Erythroblast (primary cell): ENCODE measurements at places on chromosomes 3 and 15.
A peak's percentile ranks its signal among the peaks of the same experiment; 100 is the strongest.

DNA sequence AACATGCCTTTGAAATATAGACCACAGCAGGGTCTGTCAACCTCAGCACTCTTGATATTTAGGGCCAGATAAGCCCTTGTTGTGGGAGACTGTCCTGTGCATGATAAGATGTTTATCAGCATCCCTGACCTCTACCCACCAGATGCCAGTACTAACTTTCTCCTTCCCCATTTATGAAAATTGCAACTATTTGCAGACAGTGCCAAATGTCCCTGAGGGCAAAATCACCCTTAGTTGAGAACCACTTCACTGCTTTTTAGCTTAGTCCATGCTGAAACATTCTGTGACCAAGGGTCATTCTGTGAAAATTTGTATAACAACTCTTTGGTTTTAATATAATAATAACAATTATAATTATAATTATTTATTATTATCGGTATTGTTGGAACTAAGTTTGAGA is 1032.4 kb downstream of the MCTP2 start:
- no peak for DNase-seq

DNA sequence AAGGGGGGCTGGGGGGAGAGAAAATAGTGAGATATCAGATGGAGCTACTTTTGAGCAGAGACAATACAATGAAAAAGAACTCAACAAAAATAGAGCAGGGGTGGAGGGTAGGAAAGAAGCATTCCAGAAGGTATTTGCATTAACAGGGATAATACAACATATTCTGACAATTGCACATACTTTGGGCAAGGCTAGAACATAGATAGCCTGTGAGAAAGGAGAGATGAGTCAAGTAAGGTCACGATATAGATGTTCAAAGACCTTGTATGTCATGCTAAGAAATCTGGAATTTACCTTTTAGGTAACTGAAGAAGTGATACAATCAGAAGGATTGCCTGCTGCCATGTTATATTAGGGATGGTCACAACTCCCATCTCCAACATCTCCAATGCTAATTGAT is 155.2 kb downstream of the GSK3B start:
- DNase-seq = no peak

DNA sequence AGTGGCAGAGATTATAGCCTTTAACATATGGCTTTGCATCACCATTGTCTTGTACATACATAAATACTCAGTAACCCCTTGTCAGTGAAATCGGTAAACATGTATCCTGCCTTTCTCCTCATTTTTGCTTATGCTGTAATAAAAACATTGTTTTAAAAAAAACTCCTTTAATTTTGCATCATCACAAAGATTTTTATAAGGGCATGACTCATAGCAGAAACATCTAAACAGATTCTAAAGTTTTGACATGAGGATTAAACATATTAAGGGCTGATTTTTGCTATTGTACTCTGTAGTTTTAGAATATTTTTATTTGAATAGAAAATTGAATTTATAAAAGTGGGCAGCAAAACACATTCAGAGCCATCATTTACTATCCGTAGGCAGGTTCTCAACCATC is 275.9 kb downstream of the ZIC4 start:
- no peak for DNase-seq

GRCh38 chr15:49692514-49693090 is 71.8 kb downstream of the DTWD1 start:
- DNase-seq = no peak

DNA sequence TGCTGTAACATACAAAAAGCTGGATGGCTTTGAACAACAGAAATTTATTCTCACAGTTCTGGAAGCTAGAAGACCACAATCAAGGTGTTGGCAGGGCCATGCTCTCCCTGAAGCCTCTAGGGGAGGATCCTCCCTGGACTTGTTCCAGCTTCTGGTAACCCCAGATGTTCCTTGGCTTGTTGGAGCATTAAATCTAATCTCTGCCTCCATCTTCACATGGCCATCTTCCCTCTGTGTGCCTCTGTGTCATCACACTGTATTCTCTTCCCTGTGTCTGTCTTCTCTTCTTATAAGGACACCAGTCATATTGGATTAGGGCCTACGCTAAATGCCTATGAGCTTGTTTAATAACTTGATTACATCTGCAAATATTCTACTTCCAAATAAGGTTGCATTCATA is 109.5 kb downstream of the STAG1 start:
- DNase-seq = peak; percentile 80

DNA sequence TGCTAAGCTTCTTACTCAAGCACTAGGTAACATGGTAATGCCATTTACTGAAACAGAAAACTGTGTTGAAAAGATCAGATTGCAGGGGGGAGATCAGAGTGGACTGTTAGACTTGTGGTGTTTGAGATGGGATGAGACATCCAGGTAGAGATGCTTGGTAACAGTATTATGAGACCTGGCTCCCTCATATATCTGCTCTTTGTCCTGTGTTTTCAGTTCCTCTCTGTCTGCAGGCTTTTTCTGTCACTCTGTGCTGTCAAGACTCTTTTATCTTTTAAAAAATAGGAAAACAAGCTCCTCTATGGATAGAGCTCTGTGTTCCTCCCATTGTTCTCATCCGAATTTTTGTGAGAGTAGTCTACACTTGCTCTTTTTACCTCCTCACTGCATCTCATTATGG is 48.1 kb downstream of the CALML4 start:
- no peak for DNase-seq

DNA sequence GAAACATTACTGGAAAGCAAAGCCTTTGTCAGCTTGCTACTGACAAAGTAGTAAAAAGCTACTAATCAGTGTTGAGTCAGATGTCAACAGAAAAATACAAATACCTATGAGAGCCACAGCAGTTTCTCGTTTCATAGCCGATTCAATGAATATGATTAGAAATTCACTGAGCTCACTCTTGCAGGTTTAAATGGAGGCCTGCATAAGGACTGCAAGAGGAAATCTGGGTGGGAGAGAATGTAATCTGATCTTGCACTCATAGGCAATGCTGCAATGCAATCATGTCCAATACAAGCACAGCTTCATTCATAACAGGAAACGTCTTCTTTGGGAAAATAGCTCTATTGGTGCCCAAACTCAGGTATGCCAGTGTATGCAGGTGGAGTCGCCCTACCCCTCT is 608.8 kb downstream of the ROBO2 start:
- no peak for DNase-seq

GRCh38 chr3:30644615-30645014 is 38.2 kb downstream of the TGFBR2 start:
- peak; percentile 34 for DNase-seq

DNA sequence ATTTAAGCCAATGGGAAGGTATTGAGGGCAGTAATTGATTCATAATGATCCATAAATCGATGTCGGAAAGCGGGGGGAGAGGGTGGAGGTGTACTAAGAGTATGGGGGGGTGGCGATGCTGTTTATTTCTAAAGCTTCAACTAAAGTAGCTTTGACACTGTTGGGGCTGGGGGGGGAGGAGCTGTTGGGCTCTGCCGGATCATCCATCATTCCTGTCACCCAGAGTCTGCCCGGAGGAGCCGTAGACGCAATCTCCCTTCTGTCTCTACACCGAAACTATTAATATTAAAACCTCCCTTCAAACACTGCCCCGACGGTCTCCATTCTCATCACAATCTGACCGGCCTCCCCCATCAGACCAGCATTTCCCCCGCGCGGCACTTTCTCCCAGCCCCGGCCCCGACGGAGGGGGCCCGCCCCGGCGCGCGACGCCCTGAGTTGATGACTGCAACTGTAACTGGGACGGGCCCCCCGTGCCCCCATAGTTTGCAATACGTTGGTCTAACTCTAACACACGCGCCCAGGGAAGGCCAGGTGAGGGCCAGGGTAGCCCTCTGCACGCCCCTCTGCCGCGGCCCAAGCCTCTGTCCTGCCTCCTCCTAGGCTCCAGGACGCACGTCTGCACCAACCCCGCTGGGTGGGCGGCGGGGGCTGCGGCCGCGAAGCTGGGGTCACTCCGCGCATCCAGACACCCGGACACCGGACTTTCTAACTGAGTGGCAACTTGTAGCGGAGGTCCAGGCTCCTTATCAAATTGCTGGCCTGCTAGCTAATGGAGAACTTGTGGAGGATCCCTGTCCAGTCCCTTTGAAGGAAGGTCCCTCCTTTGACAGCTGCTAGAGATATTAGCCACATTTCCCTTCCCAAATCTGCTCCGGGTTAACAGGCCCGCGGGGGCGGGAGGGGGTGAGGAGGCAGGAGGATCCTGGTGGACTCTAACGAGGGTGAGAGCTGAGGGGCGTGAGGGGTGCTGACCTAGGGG is 212.0 kb downstream of the MEIS2 start:
- no peak for DNase-seq

DNA sequence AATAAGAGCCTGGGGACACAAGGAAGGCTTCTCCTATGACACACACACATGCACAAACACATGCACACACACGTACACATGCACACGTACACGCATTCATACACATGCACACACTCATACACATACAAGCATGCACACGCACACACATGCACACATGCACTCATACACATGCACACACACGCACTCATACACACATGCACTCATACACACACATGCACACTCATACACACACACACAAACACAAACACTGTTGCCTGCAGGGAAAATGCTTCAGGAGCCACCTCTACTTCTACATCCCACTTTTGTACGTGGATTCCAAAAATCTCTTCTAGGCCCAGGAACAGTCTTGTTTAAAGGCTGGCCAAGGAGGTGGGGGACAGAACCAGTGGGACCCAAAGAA is 20.7 kb upstream of the NR2E3 start:
- DNase-seq = no peak

GRCh38 chr15:64888336-64888735 is 23.4 kb upstream of the ANKDD1A start:
- no peak for DNase-seq

- no peak for DNase-seq
Observed at GRCh38 chr3:128815318-128816064, 63.9 kb upstream of the ACAD9 start.

- DNase-seq = no peak
Observed at GRCh38 chr15:21269121-21269520, 171.2 kb downstream of the POTEB3 start.

DNA sequence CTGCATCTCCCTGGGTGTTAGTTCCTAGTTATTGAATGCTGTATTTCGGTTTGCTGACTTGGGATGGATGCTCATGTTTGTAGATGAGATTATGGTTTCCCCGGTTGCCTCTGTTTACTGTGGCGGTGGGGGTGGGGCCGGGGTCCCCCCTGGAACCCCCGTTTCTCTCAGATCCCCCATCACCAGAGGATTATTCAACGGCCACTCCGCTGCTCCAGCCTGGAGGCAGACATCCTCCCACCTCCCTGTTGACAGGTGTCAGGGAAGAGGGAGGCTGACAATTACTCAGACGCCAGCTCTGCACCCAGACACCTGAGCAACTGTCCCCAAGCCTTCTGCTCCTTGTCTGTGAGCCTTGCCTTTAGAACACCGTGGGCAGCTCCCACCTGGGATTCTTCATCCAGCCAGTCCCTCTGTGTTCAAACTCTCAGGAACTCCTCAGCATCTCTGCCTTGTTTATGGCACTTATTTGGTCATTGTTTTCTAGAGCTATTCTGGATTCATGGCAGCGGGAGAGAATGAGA is 95.9 kb upstream of the PRR20G start:
- DNase-seq = no peak

DNA sequence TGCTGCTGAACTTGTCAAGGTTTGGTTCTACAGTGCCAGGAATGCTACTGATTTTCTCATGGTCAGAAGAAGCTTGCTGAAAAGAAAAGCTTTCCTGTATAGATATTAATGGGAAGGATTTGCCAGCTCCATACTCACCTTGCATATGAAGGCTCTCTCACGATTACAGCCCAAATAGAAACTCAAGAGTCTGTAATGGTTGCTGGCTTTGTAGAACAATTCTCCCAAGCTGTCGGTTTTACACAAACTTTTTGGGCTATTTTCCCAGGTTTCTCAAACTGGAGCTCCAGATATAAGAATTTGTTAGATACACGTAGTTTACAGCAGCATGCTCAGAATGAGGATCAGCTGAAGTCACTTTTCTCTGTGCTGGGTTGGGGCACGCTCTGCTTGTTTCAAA is 30.1 kb upstream of the LRRC3B start:
- DNase-seq = no peak

DNA sequence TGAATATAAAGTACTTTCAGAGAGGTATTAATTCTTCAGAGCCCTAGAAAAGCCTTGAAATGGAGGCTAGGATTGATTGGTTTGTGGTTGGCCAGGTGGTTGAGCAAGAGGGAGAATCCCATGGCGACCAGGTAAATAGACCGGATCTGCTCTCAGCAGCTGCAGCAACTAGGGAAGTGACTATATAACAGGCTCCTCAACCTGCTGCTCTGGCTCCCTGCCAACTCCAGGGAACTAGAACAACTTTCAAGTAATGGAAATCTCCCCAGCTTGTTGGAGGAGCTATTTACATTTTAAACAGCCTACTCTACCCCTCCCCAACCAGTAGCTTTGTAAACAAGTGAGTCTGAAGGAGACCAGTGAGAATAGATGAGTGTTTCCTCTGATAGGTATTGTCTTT is 121.8 kb upstream of the CADM2 start:
- no peak for DNase-seq

- peak; percentile 73 for DNase-seq
Observed at GRCh38 chr15:35306361-35306981, 221.4 kb upstream of the NANOGP8 start.

- DNase-seq = no peak
Observed at GRCh38 chr3:13839726-13840340, 40.0 kb downstream of the WNT7A start.

GRCh38 chr3:131972550-131972949 is 62.3 kb downstream of the CPNE4 start:
- DNase-seq = no peak

- DNase-seq = no peak
Observed at GRCh38 chr3:123071146-123071545, 4.3 kb downstream of the PDIA5 start.

GRCh38 chr3:197149-197827 is 725 bp downstream of the CHL1 start:
- DNase-seq = no peak

GRCh38 chr15:63076714-63077046 is 34.1 kb downstream of the TPM1 start:
- DNase-seq = no peak

GRCh38 chr15:48796930-48797329 is 13.9 kb downstream of the CEP152 start:
- peak; percentile 14 for DNase-seq

DNA sequence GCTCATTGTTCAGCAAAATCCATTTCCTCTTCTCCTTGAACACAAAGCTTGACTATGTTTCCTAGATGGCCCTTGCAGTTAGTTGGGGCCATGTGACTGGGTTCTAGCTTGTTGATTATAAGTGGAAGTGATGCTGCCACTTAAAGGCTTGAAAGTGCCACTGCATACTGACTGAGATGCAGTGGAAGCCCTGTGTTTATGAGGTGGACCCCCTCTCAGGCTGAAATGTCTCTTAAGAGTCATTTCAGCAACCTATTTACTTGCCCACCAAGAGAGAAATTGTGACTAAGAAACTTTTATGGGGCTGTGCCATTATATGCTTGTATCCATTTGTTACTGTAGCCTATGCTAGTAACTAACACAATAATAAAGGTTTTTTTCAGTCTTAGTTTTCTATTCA is 8.4 kb upstream of the ANP32A start:
- peak; percentile 47 for DNase-seq

- no peak for DNase-seq
Observed at GRCh38 chr3:64932666-64933342, 245.0 kb upstream of the ADAMTS9 start.

GRCh38 chr3:32166654-32167053 is 60.2 kb downstream of the GPD1L start:
- DNase-seq = no peak

GRCh38 chr3:97979610-97980009 is 7.4 kb upstream of the RIOX2 start:
- no peak for DNase-seq

- peak; percentile 65 for DNase-seq
Observed at GRCh38 chr3:152270937-152271336, 2.2 kb downstream of the MBNL1 start.

GRCh38 chr3:15982667-15983196 is 185.0 kb upstream of the ANKRD28 start:
- no peak for DNase-seq
